Dermis microvascular lymphatic vessel endothelial cell (primary cell): ENCODE measurements at places on chromosomes 1 and 21. TPM values are rescaled to one million over a fixed set of nuclear protein-coding genes. Genes with fewer than 3 reads are reported as not detected.

DNA sequence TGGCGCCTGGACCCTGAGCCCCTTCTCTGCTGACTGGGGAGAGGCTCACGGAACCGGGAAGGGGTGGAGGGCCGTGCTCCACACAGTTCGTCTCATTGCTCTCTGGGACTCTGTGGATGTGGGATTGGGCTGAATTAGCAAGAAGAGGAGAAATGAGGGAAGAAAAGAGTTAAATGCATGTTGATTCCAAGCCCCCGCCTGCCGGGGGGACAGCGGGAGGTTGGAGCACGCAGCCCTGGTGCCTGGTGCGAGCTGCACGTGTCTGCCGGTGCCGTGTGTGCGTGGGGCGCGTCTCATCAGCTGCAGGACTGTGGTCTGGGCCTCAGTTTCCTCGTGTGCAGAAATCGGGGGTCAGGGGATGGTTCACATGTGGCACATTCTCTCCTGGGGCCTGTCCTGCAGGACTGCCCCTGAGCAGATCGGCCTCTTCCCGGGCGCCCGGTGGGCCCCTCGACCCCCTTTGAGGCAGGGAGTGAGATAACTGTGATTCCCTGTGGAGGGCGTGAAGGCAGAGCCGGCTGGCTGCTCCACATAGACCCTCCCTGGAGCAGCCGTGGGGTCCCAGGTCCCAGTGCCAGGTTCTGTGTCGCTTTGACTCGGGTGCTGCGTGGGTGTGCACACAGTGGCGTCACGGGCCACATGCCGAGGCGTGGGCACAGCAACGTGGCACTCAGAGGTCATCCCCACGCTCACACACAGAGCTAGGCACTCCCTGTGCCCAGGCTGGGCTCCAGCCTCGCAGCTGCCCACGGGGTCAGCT, 11.4 kb downstream of the SAMD11 start:
- no peak for DNase-seq

GRCh38 chr1:164263540-164263939, 295.4 kb upstream of the PBX1 start:
- no peak for DNase-seq

ANGPTL1 gene
- not detected in 2 replicates for total RNA-seq

A3GALT2 gene
- total RNA-seq = not detected in 2 replicates

DNA sequence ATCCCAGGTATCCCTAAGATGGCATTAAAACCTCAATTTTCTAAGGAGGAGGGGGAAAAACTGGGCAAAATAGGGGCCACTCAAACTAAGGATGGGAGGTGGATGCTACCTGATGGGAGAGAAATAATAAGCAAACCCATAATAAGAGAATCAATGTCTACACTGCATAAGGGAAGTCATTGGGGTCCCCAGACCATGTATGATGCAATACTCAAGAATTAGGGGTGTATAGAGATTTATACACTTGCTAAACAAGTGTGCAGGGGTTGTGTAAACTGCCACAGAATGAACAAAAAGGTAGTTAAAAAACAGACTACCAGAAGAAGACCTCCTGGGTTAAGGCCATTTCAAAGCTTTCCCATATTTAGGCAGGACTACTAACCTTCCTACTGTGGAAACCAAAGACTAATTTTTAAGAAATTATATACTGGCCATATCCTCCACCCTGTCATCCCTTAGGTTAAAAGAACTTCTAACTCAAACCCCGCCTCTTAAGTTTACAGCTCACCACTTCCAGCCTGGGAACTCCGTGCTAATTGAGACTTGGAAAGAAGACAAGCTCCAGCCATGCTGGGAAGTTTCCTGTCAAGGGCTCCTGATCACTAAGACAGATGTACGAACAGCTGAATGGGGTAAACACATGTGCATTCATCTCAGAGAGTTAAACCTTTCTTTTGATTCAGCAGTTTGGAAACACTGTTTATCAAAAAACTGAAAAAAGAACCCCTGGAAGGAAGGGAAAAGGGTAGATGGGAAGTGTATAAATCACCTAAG, 64.4 kb upstream of the TLR5 start:
- DNase-seq = no peak
